Right ventricle myocardium superior (tissue), 1 donor: ENCODE measurements at places on chromosomes 3 and 15.

DNA sequence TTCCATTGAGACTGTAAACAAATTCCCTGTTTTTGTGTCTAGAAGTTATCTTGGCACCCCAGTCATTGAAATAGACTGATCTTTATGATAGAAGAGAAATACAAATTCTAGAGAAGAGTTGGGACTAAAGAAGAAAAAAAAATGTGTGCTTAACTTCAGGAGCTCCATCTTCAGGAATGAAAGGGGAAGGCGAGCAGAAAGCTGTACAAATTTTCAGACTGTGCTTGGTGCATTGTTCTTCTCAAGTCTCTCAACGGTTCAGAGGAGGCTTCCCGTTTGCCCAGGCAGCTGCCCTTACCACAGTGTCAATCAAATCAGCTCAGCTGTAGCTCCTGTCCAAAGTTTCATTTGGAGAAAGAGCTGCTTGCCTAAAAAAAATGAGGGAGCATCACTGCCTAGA, 41.7 kb downstream of the OXSM start:
- no peak for DNase-seq

- no peak for DNase-seq
Observed at GRCh38 chr15:85639752-85640381, 154.9 kb downstream of the KLHL25 start.

GRCh38 chr3:184652465-184652864, 59.4 kb downstream of the MAGEF1 start:
- DNase-seq, result no peak

GRCh38 chr3:188060840-188061544, 93.0 kb upstream of the LPP start:
- no peak for DNase-seq
